ENCODE measurements at places on chromosomes 16 and 17. TPM values are rescaled to one million over a fixed set of nuclear protein-coding genes. Genes with fewer than 3 reads are reported as not detected.

ALOX15B gene
- not detected for total RNA-seq

CCL5 gene
- not detected for total RNA-seq

CASKIN1 gene
- 1.2 TPM for total RNA-seq

KRT33A gene
- total RNA-seq = not detected

CES3 gene
- 0.53 TPM for total RNA-seq

GRCh38 chr17:71987634-71988033 is 133.2 kb upstream of the SOX9 start:
- DNase-seq = peak; percentile 47

- no peak for DNase-seq
Measured at GRCh38 chr16:2162676-2163118, 7.1 kb downstream of the TRAF7 start.

DNA sequence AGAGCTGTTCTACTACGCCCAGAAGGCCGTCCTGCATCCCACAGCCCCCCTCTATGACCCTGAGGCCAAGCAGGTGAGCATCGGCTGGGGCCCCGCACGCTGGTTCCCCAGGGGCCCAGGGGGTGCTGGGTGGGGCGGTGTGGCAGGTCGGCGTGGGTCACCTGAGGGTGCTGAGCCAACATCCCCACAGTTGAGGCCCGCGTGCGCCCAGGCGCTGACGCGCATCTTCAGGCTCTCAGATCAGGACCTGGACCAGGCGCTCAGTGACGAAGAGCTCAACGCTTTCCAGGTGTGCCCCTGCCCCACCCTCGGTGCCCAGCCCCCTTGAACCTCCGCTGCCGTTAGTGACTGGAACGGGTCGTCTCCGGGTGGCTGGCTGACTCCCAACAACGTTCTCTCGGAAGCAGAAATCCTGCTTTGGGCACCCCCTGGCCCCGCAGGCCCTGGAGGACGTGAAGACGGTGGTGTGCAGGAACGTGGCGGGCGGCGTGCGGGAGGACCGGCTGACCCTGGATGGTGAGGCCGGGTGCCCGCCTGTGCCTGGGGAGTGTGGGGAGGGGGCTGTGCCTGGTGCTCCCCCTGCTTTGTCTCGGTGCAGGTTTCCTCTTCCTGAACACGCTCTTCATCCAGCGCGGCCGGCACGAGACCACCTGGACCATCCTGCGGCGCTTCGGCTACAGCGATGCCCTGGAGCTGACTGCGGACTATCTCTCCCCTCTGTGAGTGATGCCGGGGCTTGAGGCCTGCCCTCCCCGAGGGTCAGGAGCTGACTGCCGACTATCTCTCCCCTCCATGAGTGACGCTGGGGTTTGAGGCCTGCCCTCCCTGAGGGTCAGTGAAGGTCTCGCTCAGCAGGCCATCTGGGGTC is 2.8 kb downstream of the RHOT2 start:
- DNase-seq = no peak

DNA sequence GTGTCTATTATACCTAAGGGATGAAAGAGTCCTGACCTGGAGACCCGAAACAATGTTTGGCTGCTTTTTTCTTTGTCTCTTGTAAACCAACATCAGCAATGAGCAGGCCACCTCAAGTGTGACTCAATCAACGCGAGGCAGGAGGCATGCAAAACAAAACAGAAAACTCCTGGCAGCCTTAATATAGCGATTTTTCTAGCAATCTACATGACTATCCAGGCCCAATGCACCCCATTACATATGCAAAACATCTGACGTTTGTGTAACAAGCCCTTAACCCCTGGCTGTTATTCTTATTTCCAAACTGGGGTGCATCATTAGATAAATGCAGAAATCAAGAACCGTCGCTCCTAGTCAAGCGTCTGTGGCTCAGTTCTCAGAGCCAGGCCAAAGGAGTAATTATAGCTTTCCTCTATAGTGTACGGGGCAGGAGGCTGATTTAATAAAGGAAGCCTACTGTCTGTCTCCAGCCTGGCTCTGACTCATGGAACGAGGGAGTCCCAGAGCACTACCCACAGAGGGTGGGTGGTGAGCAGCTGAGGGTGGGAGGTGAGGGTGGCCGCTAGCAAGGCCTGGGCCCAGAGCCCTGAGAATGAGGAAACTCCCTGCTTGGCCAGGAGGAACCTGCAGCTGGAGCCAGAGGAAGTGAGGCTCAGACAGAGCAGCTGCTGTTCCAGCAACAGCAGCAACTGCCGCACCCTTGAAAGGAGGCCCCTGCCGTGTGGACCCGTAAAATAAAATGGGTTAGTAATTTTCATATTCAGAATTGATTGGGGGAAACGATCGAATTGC is 43.9 kb downstream of the CHD9 start:
- DNase-seq = peak; percentile 94

DNA sequence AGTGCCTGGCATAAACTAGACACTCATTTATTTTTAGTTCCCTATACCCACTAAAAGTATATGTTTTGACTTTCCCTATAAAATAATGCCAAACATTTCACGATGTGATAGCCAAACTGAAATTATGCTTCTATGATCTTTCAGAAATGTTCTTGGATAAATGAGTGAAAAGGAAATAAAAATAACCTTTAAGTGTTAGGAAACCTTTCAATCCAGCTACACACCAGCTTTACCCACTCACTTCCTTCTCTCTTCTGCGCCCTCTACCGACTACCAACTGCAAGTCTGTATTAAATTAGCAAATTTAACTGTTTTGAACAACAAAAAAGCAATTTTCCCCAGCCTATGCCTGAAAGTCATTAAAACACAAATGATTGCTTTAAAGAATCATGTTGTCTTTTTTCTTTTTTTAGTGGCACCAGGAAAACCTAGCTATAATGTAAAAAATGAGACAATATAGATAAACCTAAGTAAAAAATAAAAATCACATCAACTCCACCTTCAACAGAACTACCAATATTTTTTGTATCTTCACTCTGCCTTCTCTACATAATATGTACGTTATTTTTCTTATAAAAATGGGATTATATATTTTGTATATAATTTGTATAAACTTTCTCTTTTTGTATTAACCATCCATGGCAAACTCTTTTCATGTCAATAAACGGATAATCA is 13.2 kb upstream of the TMEM100 start:
- peak; percentile 28 for DNase-seq

- peak; percentile 33 for DNase-seq
Measured at GRCh38 chr16:30748634-30749445, 615 bp downstream of the PHKG2 start.

DNA sequence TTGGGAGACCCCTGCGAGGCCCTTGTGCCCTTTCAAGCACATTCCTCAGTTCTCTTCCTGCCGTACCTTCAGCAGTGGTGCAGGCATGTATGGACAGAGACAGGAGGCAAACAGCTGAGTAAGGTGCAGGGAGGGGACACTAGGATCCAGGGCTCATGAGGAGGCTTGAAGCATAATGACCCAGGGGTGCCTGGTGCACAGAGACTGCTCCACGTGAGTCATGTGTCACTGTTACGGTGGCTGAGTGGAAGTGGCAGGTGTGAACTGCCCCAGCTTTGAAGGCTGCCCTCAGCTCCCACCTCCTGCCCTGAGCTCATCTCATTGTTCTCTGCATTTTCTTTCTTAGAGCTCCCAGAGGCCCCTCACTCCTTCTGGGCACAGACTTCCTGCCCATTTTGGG is 124.8 kb downstream of the NTN1 start:
- no peak for DNase-seq

DNA sequence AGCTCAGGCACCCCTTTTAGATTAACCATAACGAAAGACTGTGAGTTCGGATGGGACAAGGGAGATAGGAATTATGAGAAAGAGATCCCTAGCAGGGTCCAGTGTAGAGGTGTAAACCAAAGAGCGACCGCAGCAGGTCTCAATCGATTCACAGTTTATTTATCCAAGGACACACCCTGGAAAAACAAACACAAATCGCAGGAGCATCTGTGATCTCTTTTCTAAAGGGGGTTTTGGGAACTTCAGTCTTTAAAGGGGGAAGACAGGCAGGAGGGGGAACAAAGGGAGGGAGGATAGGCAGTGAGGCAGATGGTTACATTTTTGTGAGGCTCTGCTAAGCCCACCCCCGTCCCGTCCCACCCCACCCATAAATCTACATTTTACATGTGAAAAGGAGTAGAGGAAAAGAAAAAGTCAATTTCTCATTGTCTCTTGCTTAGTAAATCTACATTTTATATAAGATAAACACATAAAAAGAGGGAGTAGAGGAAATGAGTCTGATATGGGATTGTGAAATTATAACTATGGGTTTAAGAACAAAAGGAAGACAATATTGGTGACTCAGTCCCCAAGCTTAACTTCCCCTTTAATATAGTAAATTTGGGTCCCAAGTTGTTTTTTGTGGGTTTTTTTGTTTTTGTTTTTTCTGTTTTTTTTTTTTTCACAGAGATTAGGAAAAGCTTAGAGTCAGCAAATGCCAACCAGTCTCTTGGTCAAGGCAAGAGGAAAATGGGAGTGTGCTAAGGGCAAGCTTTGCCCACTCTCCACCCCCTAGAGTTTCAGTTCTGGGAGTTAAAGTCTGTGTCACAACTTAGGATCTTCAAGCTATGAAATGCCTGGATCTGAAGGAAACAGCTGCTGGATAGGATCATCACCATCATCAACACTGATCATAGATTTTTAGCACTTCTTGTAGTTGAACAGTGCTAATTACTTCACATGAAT is 160.9 kb upstream of the CDH5 start:
- DNase-seq = no peak

- DNase-seq = no peak
Measured at GRCh38 chr16:54816471-54816870, 114.2 kb upstream of the IRX5 start.
